ENCODE measurements at places on chromosomes 3 and 15. TPM values are rescaled to one million over a fixed set of nuclear protein-coding genes. Genes with fewer than 3 reads are reported as not detected.

DNA sequence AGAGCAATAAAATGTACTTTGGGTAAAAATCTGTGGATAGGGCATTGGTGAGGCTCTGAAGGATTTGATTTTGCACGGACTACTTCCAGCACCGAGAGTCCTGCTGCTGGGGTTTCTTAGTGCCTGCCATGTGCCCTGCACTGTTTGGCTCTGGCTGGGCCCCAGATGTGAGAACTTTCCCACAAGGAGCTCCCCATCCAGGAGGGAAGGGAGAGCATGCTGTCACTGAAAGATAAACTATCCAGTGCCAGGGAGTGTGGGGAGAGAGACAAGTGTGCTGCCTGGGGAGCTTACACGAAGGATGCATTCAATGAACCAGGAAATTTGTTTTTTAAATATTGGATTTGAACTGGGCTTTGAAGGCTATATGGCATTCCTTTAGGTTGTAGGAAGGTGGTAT is 30.2 kb downstream of the LPP start:
- DNase-seq, result no peak

GRCh38 chr3:89216016-89216739 is 108.8 kb downstream of the EPHA3 start:
- no peak for DNase-seq

GRCh38 chr3:15750143-15750542 is 47.6 kb downstream of the ANKRD28 start:
- DNase-seq, result no peak

SIDT1 gene
- 3.8 TPM for polyA plus RNA-seq

MUC20 gene
- polyA plus RNA-seq, result 32.5 TPM

ANKRD34C gene
- 0.10 TPM for polyA plus RNA-seq

GRCh38 chr3:149426325-149426724 is 48.2 kb upstream of the TM4SF4 start:
- DNase-seq, result no peak

All from left kidney (tissue), 8 donors.